ENCODE measurements at places on chromosomes 6 and 20.
A peak's percentile ranks its signal among the peaks of the same experiment; 100 is the strongest.

GRCh38 chr6:68127074-68127473 is 508.0 kb upstream of the ADGRB3 start:
- no peak overlapping the region for H3K27ac ChIP-seq
- H3K27me3 ChIP-seq = no peaks in the 10 kb centered on the region
- H3K4me3 ChIP-seq = no peak overlapping the region
- H3K4me1 ChIP-seq = no peaks in the 10 kb centered on the region
- no peaks in the 10 kb centered on the region for H3K36me3 ChIP-seq

DNA sequence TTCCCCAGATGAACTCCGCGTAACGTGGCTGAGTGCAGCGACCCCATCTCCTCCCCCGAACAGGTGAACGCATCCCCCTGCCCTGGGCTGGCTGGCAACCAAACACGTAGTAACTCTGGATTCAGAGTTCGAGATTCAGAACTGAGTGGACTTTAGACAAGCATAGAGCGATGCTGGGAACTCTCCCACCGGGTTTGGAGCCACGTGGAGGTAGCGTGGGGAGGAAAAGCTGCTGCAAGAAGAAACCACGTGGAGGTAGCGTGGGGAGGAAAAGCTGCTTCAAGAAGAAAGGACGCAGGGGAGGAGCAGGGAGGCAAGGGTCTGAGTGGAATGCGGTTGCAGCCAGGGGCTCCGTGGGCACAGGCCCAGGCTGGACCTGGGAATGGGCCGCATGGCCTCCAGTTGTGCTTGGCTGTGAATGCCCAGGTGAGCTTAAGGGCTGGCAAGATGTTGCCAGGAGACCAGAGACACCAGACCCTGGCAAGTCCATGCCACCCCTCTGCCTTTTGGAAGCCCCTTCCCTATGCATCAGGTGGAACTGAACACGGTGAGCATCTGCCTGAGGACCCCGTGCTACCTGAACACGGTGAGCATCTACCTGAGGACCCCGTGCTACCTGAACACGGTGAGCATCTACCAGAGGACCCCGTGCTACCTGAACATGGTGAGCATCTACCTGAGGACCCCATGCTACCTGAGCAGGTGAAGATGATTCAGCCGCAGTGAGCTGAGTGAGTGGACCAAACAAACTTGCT is 118.0 kb upstream of the FRMD1 start:
- no peak overlapping the region for H3K4me3 ChIP-seq
- no peak for DNase-seq
- H3K4me1 ChIP-seq = no peaks in the 10 kb centered on the region
- H3K27me3 ChIP-seq = peaks cover 15% of the 10 kb centered on the region
- H3K27ac ChIP-seq = no peak overlapping the region

- no peaks in the 10 kb centered on the region for H3K27me3 ChIP-seq
- no peaks in the 10 kb centered on the region for H3K36me3 ChIP-seq
- no peak overlapping the region for H3K4me3 ChIP-seq
- no peak for DNase-seq
- peaks cover 21% of the 10 kb centered on the region for H3K4me1 ChIP-seq
- H3K27ac ChIP-seq = no peak overlapping the region
Observed at GRCh38 chr20:57384953-57385761, 6.0 kb upstream of the RBM38 start.

- peaks cover 33% of the 10 kb centered on the region for H3K27me3 ChIP-seq
- H3K27ac ChIP-seq = peak overlapping the region; percentile 71
- peaks cover 28% of the 10 kb centered on the region for H3K4me1 ChIP-seq
- DNase-seq = peak; percentile 33
Observed at GRCh38 chr20:45752746-45753145, 30.6 kb downstream of the SPINT4 start.

- peaks cover 8% of the 10 kb centered on the region for H3K27me3 ChIP-seq
- peaks cover 1% of the 10 kb centered on the region for H3K4me1 ChIP-seq
- H3K27ac ChIP-seq = no peak overlapping the region
Observed at GRCh38 chr6:703552-703951, 10.6 kb upstream of the EXOC2 start.

DNA sequence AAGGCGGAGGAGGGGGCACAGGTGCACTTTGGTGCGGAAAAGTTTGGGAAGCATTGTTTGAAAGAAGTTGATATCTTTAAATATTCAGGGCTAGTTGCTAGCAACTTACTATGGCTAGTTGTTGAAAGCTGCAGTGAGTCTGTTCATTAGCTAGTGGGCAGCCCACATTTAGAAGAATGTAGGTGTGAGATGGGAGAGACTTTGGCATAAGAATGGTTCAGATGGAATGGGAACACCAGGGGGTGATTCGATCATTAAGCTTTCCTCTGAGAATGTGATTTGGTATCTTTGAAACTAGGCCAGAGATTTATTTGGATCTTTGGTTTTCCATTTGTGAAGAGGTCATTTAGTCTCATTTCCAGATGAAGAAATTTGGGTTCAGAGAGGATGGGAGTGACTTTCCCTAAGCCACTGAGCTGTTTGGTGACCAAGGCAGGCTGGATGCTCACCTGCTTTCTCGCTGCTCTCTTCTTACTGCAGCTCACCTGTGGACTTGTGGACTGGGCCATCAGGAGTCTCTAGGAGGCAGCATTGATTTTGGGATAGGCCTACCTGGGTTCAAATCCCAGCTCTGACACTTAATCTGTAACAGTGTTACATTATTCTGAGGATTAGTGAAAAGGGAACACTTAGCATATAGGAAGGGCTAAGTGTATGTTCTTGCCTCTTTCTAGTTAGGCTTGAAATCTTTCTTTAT is 62.9 kb downstream of the CARMIL1 start:
- no peaks in the 10 kb centered on the region for H3K36me3 ChIP-seq
- no peak overlapping the region for H3K4me3 ChIP-seq
- peaks cover 15% of the 10 kb centered on the region for H3K4me1 ChIP-seq
- H3K27ac ChIP-seq = no peak overlapping the region

DNA sequence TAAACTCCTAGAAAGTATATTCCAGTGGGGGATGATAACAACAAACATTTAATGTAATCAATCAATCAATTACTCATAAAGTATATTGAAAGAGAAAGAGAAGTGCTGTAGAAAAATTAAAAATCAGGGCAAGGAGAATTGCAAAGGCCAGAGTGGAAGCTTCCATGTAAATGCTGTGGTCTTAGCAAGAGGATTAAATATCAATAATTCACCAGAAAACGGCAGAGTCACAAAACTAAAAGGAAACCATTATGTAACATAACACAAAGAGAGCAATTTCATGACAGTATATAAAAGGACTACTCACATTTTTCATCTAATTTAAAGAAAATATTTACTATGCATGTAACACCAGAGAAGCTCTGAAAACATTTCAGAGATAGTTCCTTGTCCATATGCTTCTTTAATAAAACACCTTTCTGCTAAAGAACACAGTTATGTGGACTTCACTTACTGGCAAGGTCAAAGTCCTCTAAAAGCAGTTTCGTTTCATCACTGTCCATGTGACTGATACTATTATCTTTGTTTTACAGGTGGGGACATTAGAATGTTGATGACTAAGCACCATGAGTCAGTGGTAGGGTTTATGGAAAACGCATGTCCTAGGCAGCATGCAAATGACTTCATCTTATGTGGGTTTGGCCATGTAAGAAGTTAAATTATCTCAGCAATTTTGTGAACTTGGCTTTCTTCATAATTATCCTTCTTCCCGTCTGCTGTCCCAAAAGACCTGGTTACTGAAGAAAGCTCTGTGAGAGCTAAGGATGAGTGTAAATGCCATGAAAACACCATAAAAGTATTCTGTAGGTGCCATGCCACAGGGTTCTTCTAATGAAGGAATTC is 185.8 kb upstream of the TENT5A start:
- H3K36me3 ChIP-seq = no peaks in the 10 kb centered on the region
- no peak for DNase-seq
- H3K4me3 ChIP-seq = no peak overlapping the region
- no peaks in the 10 kb centered on the region for H3K27me3 ChIP-seq

DNA sequence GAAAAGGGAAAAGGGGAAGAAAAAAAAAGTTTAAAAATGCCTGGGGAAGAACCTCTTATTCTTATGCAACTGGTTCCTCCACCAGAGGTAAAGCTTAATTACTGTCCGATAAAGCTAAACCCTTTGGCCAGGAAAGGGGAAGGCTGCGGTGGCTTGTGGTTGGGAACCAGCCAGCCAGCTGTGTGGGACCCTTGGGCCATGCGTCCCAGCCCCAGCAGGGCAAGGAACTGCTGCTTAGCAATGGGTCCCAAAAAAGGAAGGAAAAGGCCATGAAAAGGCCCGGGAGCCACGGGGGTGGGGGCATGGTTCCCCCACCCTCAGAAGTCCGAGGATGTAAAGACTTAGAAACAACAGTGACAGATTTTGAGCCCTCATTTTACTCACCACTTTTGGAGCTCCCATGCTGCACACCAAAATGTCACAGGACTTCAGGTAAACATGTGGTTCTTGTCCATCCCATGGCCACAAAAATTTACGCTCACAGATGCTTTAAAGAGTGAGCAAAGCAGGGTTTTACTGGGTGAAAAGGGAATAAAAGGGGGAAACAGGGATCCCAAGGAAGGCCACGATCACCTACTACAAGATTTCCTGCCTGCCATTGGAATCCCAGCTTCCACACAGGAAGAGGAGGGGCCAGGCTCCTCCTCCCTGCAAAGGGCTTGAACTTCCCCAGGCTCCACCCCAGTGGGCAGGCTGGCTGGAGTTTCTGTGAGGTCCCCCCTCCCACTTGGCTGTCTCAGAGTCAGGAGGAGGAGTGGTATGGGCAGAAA is 1234.7 kb upstream of the GJE1 start:
- DNase-seq = no peak
- H3K4me1 ChIP-seq = no peaks in the 10 kb centered on the region
- peaks cover 8% of the 10 kb centered on the region for H3K27me3 ChIP-seq
- H3K36me3 ChIP-seq = no peaks in the 10 kb centered on the region

GRCh38 chr20:56395166-56395565 is 2.7 kb downstream of the CSTF1 start:
- H3K4me3 ChIP-seq = no peak overlapping the region
- no peaks in the 10 kb centered on the region for H3K27me3 ChIP-seq

DNA sequence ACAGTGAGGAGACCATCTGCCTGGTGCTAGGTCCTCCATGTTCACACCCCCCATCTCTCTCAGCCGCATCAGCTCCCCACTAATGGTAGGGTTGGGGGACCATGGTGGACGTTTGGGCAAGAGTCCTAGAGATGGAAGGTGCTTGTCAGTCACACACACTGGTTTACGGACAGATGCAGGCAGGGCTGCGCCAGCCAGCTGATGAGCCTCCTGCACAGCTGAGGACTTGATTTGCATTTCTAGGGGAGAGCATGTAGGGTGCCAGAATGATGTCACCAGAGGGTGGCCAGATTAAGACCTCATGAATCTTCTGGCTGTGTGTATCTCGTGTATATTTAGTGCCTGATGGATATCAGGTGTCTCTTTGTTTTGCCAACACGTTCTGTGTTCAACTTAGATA is 28.6 kb downstream of the CST8 start:
- H3K27me3 ChIP-seq = peaks cover 3% of the 10 kb centered on the region
- no peak overlapping the region for H3K27ac ChIP-seq
- no peaks in the 10 kb centered on the region for H3K4me1 ChIP-seq
- no peak for DNase-seq

DNA sequence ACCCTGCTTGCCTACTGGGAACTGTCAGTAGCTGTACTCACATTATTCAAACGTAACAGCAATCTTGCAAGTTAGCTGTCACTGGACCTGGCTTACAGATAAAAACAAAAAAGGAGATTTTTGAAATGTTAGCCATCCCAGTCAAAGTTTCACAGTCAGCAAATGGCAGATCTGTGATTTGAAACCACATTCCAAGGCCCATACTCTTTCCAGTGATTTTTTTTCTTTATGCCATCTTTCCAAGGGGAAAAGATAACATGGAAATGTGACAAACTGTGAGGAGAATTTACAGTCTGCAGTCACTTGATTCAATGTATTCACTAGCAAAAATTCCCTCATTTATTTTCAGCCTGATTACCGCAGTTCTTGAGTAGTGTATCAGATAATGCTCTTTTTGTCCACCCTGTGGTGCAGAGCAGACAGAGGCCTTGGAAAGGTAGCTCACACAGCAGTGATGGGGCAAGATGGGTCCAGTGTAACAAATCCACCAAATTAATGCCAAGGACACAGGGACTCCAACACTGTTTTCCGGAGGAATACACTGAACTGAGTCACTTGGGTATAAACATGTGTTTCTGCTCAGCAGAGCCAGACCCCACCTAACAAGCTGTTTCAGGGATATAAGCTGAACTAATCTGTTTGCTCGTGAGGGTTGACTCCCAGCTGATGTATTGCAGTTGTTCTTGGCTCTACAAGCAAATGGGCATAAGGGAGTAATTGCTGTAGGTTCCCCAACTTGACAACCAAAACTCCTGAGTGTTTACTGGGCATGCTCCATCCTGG is 49.9 kb upstream of the ADGRF1 start:
- H3K27ac ChIP-seq = no peak overlapping the region
- H3K4me3 ChIP-seq = no peak overlapping the region
- peaks cover 4% of the 10 kb centered on the region for H3K27me3 ChIP-seq

- no peak overlapping the region for H3K27ac ChIP-seq
- DNase-seq = peak; percentile 14
- no peaks in the 10 kb centered on the region for H3K36me3 ChIP-seq
- no peak overlapping the region for H3K4me3 ChIP-seq
- H3K4me1 ChIP-seq = no peaks in the 10 kb centered on the region
Observed at GRCh38 chr6:3194535-3195419, 32.7 kb downstream of the TUBB2B start.
